ENCODE measurements at places on chromosomes 7 and 10.

GRCh38 chr7:25897261-25897782 is 254.7 kb upstream of the NFE2L3 start:
- peak; percentile 15 for DNase-seq

DNA sequence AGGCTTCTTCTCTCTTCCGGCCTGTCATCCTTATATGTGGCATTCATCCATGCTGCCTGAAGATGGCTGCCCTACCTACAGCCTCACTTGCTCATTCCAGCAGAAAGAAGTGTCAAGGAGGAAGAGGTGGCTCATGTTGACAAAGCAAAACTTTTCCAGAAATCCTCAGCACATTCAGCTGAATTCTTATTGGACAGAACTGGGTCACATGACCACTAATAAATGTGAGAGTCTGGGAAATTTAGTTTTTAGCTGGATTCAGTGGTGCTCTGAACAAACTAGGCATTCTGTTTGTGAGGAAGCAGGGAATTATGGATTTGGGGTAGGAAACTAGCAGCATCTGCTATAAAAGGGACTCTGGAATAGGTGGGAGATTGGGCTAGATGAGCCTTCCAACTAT is 58.6 kb downstream of the CHN2 start:
- DNase-seq: no peak

- DNase-seq: no peak
These were observed 7.9 kb upstream of the UPF2 start for GRCh38 chr10:12050528-12050927.

GRCh38 chr10:3723766-3724165 is 61.2 kb downstream of the KLF6 start:
- DNase-seq: no peak

DNA sequence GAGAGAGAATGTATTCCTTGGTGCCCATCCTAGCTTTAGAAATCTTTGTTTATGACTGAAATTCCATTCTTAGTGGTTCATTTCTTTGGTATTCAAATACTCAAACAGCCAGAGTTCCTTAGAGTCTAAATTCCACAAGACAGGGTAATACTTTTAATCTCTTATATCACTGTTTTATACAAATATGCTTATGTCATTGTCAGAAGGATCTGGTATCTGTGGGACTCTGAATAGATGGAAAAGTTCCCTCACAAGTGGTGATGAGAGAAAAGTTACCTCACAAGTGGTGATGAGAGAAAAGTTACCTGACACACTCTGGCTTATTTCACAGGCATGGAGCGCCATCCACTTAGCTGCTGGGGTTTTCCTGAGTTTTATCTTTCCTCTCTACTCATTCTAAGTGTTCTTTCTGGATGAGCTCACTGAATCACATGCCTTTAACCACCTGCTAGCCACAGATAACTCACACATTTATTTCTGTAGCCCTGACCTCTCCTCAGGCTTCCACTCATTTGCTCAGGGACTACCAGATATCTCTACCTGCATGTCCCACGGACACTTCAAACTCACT is 784.0 kb downstream of the SUGCT start:
- no peak for DNase-seq

Data from common myeloid progenitor, CD34-positive (primary cell).